Brain microvascular endothelial cell (primary cell): ENCODE measurements at places on chromosomes 16 and 17.

GRCh38 chr16:14168146-14168545 lies 97.0 kb downstream of the MRTFB start:
- DNase-seq = no peak

- no peak for DNase-seq
These were observed 1.3 kb downstream of the METTL23 start for GRCh38 chr17:76727745-76728456.

DNA sequence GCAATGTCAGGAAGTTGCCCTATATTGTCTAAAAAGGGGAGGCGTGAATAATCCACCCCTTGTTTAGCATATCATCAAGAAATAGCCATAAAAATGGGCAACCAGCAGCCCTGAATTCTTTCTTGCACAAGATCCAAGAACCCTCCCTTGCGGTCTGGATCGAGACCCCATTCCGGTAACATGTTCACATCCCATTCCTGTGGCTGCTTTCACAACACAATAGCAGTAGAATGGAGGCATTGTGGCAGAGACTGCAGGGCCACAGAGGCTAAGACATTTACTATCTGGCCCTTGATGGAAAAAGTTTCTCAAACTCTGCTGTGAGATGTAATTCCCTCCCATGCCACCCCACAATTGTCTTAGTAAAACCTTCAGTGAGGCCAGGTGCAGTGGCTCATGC lies 73.2 kb downstream of the RMI2 start:
- DNase-seq = no peak

GRCh38 chr16:88301886-88302285 lies 80.9 kb upstream of the ZNF469 start:
- DNase-seq = no peak

GRCh38 chr17:3718201-3718600 lies 5.5 kb upstream of the HASPIN start:
- DNase-seq = no peak

- DNase-seq = no peak
These were observed 42.5 kb downstream of the PRMT7 start for GRCh38 chr16:68353366-68353765.

DNA sequence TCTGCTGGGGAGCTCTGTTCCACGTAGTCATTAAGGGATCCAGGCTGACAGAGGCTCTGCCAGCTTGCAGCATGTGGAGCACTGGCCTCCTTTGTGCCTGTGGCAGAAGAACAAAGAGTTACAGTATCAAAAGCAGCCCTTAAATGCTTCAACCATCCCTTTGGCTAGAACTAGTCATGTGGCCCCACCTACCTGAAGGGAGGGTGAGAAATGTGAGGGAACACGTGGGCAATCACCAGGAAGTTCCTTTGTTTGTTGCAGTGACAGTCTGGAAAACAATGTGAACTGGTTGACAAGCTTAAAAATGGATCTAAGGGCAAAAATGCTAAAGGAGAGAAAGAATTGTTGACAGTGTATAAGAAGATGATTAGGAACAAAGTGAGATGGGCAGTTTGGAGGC lies 290.4 kb upstream of the HSBP1 start:
- DNase-seq = no peak

DNA sequence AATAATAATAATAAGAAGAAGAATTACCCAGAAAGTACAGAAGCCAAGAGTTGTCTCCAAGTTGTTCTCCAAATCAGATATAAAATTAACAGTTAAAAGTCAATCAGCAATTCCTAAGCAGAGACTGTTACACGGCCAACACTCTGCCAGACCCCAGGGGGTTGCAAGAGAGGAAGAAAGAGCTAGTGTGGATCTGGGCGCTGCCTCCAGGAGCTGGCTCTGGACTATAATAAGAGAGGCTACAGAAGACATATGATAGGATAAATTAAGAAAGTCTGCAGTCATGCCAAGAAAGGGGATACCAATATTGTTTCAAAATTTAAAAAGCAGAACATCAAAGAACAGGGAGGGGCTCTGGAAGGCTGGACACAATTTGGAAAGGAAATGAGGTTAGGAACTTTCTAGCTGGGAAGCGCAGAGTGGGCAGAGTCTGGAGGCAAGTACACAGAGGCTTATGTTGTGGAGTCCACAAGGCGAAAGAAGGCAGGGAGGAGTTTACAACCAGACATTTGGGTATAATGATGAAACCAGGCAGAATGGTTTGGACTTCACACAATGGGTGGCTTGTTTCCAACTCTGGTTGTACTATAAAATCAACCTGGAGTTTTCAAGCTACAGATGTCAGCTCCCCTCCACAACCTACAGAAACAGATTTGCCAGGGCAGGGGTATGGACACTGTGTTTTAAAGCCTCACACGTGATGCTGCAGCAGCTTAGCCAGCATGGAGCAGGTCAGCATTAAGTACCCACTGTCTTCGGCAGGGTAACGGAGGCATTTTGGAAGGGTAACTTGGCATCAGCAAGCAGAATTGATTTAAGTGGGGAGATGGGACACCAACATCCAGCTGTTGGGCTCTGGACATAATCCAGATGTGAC lies 49.4 kb downstream of the SLC39A11 start:
- DNase-seq = no peak

- DNase-seq = no peak
These were observed 208.4 kb downstream of the IRF8 start for GRCh38 chr16:86107215-86107825.

- DNase-seq = no peak
These were observed 41.0 kb downstream of the HOXB1 start for GRCh38 chr17:48489781-48490180.
